GOT3 (cell line): ENCODE measurements at places on chromosomes 6 and 20.

- no peak for DNase-seq
These were observed 43.2 kb upstream of the NOTCH4 start for GRCh38 chr6:32267035-32267434.

DNA sequence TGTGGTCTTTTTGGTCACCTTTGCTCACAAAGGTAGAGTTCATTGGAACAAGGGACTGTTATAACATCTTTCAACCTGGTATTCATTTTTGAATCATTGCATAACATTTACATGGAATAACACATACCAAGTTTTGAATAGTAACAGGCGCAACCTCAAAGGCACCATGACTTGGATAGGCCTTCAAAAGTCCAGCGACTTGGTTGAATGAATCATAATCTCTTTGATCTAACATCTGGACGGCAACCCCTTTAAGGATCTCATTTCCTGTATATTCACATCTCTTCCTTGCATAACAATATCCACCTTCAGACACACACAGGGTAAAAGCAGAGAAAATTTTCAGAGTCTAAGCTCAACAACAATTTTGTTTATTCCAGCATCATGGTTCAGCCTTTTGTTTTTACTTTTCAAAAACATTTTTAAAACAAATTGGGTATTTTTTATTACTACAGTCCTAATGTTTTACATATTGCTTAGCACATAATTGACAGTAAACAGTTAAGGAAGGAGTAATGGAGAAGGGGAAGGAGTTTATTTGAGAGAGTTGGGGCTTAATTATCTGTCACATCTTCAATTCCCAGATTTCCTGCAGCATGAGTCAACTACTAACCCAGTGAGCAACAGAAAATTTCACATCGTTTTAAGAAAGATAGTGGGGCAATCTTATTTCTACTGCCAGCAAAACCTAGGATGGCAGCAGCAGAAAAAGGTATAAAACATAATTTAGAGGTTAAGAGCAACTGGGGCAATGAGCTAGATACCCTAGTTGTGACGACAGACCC lies 41.8 kb upstream of the F13A1 start:
- DNase-seq = no peak

DNA sequence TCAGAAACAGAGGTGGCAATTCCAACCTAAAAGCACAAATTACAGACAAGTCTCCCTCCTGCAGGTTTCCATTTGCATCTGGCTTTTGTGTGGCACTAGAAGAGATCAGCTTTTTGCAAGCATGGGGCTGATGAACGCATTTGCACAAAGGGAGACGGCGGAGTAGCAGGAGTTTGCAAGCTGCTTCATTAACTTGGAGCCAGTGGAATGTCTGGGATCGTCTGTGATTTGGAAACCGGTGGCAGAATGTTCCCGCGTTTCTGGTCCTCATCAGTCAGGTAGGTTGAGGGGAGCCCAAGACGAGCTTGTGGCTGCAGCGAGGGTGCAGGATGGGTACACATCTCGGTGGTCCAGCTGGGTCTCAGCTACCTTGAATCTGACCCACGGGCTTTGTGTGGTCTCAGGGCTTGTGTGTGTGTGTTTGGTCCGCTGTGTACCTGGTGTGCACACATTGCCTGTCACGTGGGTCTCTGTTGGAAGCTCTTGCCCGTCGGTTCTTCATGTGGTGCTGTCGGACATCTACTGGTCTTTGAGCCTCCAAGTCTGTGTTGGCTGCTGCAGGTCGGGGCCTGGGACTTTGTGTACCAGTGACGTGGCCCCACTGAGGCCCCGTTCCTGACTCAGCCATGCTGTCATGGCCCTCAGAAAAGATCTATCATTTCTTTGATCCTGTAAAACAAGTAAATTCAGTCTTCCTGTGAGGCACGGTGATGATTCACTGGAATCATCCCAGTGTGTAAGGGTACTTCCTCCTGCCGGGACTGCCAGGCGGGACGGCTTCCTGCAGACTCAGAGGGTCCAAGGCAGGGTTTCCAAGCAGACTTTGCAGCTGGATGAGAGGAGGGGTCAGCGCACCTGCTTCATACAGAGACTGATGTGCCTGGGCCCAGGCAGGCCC lies 12.4 kb upstream of the MYT1 start:
- no peak for DNase-seq

- DNase-seq = no peak
These were observed 109.8 kb downstream of the UBE3D start for GRCh38 chr6:82955841-82956240.

DNA sequence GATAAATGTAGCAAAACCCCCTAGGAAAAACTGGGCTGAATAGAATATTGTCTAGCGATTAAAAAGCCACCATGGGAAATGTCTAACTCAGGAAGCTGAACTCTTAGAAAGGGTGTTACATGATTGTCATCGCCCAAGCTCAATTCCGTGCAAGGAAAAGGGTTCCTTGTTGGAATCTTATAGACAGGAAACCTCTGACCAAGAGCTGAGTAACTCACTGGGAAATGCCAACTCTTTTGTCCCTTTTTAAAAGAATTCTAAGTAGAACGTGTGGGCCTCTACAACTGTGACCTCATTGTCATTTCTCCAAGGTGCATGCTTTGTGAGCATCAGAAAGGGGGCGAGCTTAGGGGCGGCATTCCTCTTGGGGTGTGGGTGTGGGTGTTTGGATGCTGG lies 88.1 kb downstream of the SYNJ2 start:
- no peak for DNase-seq

DNA sequence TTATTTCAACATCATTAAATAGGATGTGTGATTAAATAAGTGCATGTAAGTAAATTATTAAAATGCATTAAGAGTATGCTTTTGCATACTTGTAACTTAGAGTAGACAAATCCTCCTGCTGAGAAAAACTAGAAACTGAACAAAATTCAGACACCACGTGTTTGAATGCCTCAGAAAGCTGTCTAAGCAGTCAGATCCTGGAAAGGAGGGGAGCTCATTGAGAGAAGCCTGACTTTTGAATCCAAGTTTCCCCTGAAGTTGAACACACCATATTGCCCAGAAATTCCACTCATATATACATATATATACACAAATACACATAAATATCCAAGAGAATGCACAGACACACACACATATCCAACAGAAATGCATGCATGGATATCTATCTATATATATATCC lies 190.0 kb upstream of the BMP2 start:
- DNase-seq = no peak

- no peak for DNase-seq
These were observed 285.6 kb upstream of the SGK1 start for GRCh38 chr6:134603561-134603960.

DNA sequence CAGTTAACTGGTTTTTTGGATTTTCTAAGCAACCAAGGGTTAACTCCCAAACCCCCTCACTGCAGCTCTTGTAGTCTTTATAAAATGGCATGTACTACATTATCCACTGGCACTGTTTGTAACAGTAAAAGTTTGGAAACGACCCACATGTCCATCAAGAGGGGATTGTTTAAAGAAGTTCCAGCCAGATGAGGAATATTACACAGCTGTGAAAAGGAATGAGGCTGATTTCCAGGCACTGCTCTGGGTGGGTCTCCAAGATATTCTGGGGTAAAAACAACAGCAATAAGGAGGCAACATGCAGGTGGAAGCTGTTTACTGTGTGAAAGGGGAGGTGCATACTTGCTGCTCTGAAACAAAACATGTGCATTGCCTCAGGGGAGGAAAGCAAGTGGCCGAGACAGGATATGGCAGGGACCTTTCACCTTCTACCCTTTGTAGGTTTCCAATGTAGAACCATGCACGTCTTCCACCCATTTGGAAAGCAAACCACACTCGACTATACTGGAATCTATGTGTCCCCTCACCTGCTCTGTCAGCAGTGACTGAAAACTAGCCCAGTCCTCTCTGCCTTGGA lies 51.9 kb downstream of the GRM4 start:
- DNase-seq = no peak

GRCh38 chr6:28433119-28433518 lies 10.2 kb downstream of the ZSCAN23 start:
- no peak for DNase-seq

DNA sequence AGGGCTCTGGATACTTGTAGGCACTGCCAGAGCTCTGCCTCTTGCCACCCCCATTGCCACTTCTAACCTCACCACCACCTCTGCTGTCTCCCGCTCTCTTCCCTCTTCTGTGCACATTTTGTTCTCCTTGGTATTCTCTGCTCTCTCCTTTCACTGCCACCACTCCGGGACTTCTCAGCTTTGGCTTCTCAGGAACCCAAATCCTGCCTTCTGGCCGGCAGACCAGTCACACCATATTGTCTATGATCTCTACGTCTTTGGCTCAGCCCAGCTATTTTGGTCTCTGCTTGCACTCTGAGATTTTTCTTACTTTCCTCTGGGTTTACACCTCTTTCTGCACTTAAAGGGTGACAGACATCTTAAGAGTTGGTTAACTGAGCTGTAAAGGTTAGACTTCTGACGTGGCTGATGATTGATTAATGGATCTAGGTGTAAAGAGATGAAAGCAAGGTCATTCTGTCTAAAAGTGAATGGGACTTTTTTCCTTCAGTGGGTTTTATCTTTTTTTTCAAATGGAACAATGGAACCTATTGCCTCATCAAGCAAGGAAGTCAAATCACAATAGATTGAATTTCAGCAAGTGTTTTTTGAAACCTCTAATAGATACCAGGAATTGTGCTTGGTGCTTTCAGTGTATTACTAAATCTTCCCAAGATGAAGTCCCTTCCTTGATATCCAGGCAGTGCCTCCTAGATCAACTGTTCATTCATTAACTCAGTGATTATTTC lies 13.8 kb downstream of the MMP24 start:
- DNase-seq = no peak

DNA sequence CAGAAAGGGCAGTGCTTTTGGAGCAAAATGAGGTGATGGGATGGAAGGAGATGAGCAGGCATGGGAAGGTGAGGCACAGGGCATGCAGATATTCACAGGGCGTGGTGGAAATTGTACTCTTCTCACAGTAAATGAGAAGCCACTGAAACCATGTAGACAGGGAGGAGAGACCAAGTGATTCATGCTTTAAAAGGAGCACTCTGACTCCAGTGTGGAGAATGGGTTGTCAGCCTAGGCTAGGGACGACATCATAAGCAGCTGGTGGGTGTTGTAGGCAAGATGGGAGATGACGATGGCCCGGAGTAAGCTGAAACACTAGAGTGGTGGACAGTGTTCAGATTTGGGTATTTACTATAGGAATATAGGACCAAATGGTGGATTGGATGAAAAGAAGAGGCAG lies 18.4 kb downstream of the PDE7B start:
- DNase-seq = no peak

DNA sequence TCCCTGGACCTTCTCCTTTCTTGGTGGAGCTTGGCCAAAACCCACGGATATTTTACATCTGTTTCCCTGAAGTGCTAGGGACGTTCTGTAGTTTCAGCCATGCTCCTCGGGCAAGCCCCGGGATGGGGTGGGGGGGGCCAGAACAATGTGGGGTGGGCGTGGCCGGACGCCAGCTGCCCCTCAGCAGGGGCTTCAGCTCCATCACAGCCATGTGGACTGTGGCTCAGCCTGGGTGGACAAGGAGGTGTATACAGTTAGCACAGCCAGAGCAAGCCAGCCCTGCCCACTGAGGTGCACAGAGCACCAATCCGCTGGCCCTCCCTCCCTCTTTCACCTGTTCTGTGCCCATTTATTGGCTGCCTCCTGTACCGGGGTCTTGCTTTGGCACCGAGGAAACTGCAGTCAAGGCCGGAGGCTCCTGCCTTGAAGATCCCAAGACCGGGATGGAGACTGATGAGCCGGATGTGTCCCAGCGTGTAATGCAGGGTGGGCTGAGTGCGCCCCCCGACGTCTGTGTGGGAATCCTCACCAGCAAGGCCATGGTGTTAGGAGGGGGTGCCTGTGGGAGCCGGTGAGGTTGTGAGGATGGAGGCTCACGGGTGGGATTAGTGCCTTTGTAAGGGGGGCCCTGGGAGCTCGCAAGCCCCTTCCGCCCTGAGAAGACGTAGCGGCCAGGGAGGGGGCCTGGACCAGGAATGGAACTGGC lies 28.0 kb downstream of the FRMD1 start:
- DNase-seq = no peak

- peak; percentile 90 for DNase-seq
These were observed 8.7 kb upstream of the PMEPA1 start for GRCh38 chr20:57718490-57719009.

DNA sequence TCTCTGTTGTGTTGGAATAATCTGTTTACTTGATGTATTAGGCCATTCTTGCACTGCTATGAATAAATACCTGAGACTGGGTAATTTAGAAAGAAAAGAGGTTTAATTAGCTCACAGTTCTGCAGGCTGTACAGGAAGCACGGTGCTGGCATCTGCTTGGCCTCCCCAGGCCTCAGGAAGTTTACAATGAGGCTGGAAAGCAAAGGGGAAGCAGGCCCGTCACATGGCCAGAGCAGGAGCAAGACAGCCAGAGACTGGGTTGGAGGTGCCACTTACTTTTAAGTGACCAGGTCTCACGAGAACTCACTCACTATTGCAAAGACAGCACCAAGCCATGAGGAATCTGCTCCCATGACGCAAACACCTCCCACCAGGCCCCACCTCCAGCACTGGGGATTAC lies 50.6 kb upstream of the FUCA2 start:
- no peak for DNase-seq

DNA sequence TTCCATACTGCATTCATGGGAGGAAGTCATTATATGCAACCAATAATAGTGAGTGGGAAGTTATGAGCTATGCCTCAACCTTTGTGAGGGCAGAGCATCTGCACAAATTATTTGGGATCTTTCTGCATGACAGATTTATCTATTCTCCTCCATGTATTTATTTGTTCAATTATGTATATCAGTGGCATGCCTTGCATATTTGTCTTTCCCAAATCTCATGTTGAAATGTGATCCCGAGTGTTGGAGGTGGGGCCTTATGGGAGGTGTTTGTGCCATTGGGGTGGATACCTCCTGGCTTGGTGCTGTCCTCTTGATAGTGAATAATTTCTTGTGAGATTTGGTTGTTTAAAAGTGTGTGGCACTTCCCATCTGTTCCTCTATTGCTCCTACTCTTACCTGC lies 1246.0 kb upstream of the CITED2 start:
- no peak for DNase-seq
